Right ventricle myocardium superior (tissue), 1 donor: ENCODE measurements at places on chromosomes 5 and 9.

- DNase-seq = no peak
Observed at GRCh38 chr9:73219985-73220626, 68.4 kb downstream of the ANXA1 start.

DNA sequence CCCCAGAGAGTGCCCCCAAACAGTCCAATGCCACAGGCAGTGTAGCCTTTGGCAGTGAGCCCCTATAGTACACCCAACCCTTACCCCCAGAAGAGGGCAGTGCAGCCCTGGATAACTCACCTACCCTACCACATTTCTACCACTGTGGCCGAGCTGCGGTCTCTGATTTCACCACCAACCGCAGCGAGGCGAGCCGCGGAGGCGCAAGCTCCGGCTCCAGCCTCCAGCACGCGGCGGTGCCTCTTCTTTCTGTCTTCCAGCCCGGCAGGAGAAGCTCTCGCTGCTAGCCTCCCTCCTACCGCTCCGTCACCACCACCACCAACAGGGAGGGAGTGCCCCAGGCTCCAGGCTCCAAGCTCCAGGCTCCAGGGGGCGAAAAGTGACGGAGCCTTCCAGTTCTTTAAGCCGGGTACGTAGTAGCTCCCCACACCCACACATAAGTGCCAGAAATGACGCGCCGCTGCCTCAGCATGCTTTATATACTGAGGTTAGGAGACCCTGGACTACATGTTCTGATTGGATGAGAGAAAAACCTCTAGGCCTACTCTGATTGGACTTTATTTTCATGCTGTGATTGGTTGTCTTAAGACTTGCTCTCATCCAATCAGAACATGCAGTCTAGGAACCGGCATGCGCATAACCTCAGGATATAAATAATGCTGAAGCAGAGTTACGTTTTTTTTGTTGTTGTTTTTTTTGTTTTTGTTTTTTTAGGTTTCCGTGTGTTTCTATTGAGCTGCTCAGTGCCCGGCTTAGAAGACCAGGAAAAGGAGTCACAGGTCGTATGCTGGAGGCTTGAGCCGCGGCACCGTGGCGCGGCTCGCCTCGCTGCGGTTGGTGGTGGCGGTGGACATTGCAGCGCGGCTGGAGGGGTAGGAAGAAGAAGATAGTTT lies at the start of gene PCAT7:
Gene PCAT7 (plus strand): TSS at position 645 of the 893 bp plus-strand sequence.
- peak; percentile 53 for DNase-seq

GRCh38 chr5:52840277-52841050 lies 52.7 kb downstream of the ITGA1 start:
- no peak for DNase-seq

DNA sequence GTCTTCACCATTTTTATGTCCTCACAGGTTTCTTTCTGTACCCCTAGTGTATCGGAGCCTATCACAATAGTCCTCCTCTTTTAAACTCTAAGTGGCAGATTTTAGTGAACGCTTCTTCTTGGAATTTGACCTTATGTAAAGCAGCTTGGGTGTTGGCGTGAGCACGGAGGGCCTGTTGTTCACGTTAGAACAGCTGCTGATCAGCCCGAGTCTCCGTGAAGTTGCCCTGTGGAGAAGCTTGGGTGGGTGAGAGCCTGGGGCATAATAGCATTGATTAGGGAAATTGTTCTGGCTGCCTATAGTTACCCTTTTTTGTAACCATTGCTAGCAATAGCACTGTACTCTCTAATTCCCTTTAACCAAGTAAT lies 167.0 kb upstream of the OTULINL start:
- DNase-seq = no peak

DNA sequence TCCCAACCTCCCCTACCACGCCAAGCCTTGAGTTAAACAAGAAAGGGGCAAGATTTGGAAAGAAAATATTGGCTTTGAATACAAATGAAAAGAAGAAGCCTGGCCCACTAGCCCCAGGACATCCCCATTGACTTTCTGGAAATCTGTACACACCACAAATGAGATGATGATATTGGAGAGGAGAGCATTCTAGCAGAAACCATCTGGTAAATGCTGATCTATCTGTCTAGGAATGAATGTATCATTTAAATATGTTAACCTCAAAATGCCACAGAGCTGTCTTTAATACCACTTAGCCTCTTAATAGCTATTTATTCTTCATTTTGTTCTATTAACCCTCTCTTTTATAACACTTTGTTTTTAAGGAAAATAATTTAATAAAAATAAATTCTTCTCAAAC lies 270.2 kb upstream of the PDE4D start:
- no peak for DNase-seq

- DNase-seq = no peak
Observed at GRCh38 chr5:156680831-156681230, 169.3 kb upstream of the PPP1R2B start.
